ENCODE measurements at places on chromosomes 7 and 10.
A peak's percentile ranks its signal among the peaks of the same experiment; 100 is the strongest.

GRCh38 chr7:139950881-139951525 is 111.7 kb downstream of the PARP12 start:
- peak; percentile 73 for DNase-seq

DNA sequence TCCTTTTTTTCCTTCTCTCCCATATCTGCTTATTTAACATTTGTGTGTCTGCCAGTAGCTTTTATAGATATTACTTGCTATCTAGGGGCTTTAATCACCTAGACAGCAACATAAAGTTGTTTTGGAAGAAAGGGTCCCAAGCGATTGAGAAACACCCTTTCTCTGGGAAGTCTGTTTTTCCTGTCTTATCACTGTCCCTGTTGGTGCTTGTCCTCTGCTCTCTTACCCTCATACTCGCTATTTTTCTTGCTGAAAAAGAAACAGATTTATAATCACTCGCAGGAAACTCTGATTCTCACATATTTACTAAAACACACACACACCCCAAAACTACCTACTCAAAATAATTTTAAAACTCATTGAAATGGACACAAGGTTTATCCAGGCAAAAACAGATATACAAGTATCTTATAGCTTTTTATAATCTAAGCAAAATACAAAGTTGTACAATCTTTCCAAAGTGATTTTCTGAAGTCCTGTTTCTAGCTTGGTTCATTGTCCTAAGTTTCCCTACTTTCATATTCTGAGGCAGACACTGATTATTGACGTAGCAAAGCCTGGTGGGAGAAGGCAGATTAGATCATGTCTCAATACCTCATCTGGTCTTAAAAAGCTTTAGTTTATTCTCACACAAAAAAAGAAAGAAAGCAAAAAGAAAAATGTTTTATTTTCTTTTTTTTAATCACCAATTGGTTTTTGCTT is 157.3 kb downstream of the CACNA2D1 start:
- no peak for DNase-seq

DNA sequence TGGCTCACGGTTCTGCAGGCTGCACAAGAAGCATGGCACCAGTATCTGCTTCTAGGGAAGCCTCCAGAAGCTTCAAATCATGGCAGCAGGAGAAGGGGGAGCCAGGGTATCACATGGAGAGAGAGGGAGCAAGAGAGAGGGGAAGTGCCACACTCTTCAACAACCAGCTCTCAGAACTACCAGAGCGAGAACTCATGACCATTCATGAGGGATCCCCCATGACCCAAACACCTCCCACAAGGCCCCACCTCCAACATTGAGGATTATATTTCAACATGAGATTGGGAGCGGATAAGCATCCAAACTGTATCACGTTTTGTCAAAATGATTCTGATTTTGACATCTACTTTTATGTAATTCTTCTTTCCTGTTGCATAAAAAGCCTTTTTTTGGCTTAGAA is 38.5 kb downstream of the CREM start:
- no peak for DNase-seq

- DNase-seq = peak; percentile 99
These were observed 64.8 kb upstream of the DNAJB6 start for GRCh38 chr7:157271991-157272324.

DNA sequence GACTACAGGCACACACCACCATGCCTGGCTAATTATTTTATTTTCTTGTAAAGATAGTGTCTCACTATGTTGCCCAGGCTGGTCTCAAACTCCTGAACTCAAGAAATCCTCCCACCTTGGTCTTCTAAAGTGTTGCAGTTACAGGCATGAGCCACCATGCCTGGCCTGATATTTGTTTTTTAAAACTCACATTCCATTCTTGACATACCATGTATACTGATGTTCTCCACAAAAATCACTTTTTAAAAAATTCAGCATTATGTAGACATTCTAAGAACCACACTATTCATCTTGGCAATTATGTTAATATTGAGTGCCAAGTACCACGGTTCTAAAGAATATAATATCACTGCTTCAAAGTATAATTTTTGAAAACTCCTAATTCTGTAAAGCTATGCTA is 43.5 kb downstream of the IDE start:
- no peak for DNase-seq

- DNase-seq = peak; percentile 35
These were observed 1277.1 kb upstream of the AUTS2 start for GRCh38 chr7:68321076-68321639.

- peak; percentile 23 for DNase-seq
These were observed at the start of gene BICC1 for GRCh38 chr10:58512491-58513187. BICC1 (plus strand) TSS chr10:58512872; CDS start chr10:58513144, 272 bp downstream.

DNA sequence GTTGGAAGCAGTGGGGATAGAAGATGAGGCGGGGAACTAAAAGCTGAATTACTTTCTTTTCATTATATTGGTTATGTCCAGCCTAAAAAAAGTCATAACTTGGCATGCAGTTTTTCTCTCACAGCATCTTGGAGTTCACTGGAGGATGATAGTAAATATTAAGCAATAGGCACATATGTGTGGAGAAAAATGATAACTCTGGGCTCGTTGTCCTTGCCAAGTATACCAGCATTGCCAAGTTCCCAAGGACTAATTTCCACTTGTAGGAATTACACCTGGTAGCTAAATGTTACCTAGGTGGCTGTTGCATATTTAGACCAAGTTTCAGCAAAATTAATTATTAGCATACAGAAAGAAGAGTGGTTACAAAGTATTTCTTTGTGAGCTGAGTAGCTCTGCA is 1007.6 kb downstream of the ANKRD7 start:
- DNase-seq = no peak

DNA sequence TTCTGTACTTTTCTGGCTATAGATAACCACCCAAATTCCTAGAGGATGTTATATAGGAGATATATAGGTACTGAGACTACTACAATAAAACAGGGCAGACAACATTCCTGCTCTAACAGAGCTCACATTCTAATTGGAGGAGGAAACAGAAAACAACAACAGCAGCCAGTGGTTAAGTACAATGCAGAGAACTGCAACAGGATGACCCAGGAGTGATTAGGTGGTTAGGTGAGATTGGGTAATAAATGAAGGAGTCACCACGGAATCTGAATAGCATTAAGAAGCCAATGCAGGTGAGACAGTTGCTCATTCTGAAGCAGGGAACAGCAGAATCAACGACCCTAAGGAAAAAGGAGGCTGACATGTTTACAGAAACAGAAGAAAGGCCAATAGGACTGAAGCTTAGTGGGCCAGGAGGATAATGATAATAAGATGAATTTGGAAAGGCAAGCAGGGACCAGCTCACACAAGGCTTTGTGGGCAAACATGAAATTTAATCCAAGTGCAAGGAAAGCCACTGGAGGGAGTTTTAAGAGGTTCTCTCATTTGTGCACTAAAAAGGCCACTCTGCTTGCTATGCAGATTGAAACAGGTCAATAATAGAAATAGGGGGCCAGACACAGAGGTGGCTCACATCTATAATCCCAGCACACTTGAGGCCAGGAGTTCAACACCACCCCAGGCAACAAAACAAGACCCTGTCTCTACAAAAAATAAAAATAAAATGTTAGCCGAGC is 16.9 kb upstream of the REEP3 start:
- peak; percentile 96 for DNase-seq

GRCh38 chr10:8325024-8325980 is 270.8 kb downstream of the GATA3 start:
- no peak for DNase-seq

GRCh38 chr10:32046151-32046550 is 10.1 kb downstream of the KIF5B start:
- no peak for DNase-seq

DNA sequence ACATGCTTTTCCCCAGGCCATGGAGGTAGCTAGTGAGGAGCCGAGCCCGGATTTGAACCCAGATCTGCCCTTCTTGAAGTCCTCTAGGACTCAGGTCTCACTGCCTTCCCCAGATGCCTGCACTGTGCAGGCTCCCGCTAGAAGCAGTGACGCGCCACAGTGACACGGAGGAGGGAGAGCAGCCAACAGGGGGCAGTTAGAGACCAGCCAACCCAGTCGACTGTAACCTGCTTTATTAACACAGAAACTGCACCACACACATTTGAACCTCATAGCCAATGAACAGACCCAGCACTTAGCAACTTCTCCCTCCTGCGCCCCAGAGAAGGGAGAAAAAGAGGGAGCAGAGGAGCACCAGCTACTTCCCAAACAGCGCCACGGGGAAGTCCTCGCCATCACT is 27.4 kb downstream of the PILRA start:
- no peak for DNase-seq

DNA sequence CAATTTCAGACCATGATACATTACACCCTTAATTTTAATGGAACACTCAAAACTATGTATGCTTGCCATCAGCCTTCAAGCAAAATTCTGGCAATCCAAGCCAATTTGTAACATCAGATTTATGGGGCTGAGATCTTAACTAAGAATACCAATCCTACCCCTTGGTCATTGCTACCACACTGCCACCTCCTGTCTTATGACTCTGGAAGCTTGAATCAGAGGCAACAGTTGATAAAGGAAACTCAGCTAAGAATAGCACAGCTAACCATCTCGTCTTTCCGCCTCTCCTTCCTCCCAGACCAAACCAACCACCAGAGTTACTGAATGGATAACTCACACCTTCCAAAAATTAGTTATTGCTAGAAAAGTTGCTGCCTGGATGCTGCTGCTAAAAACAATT is 7.4 kb downstream of the IGF2BP3 start:
- peak; percentile 57 for DNase-seq

DNA sequence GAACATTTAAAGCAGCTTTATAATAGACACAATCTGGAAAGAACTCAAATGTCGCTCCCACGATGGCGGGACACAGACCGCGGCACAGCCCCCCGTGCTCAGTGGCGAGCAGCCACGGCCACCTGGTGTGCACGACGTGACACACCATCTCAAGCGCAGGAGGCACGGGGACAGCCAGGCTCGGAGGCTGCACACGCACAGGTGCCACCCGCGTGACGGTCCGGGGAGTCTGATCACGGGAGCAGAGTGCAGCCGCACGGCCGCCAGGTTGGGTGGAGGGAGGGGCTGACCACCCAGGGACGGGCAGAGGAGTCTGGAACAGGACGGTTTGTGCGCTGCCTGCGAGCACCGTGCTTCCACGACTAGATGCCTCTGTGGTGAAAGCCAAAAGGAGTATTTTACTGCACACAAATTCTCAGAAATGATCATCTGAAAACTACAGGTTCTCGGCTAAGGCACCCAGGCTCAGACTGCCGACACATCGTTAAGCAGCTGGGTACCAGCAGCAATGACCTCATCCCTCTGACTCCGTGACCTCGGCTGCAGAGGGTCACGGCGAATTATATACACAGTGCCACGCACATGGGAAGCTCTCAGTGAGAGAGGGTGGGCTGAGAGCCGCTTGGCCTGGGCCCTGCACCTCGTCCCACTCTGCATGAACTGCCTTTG is 7.5 kb upstream of the GPER1 start:
- no peak for DNase-seq

DNA sequence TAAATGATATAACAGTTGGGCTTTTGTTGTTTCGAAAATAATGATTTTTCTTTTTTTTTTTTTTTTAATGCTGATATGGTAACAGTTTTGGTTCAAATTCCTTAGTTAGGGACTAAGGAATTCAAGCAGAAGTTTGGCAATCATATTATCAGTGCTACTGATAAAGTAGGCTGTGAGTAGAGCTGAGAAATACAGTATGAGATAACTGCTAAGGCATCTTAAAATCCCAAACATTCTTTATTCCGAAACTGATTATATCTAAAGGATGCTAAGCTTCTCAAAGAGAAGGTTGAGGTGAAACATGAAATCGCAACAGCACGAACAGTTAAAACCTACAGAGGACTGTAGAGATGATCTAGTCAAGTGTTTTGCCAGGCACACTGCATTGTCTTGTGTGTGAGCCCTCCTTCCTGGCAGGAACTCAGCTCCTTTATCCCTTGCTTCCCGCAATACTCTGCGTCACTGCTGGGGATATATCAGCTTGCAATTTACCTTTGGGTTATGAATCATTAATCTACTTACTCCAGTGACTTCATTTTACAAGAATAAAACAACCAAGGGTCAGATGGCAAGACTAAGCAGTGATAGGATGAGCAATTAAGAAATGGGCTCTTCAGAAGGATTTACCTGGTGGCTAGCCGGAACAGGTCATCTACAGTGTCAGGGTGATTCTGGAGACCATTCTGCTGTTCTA is 36.7 kb downstream of the IRF5 start:
- peak; percentile 35 for DNase-seq

DNA sequence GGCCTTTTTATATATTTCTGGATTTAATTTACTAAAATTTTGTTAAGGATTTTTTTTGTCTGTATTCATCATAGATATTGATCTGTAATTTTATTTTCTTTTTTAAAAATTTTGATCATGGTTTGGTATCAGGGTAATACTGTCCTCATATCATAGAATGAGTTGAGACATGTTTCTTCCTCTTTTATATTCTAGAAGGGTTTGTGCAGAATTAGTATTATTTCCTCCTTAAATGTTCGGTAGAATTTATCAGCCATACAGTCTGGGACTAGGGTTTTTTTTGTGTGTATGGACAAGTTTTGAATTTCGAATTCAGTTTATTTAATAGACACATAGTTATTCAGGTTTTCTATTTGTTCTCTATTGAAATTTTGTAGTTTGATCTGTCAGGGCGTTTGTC is 54.0 kb downstream of the SHOC2 start:
- no peak for DNase-seq

GRCh38 chr10:100634034-100634433 is 98.3 kb downstream of the HIF1AN start:
- no peak for DNase-seq

DNA sequence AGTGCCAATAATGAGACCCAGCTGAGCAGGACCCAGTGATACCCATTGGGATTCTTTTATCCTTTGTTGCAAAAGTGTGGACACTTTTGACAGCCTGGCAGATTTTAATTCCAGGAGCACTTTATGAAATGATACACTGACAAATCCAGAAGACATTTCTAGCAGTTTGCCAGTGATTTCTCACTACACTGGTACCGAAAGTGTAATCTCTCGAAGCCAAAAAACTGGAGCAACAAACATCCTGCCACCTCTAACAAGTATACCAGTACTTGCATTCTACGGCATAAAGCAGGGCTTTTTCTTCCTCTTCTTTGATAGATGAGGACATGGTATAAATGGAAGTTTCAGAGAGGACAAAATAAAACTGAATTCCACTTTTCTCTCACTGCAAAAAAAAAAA is 28.4 kb upstream of the AKR1D1 start:
- DNase-seq = no peak

- no peak for DNase-seq
These were observed 240.3 kb downstream of the IPMK start for GRCh38 chr10:58027426-58027825.
